Neuronal stem cell (in vitro differentiated cells): ENCODE measurements at places on chromosomes 4 and X.
A peak's percentile ranks its signal among the peaks of the same experiment; 100 is the strongest.

GRCh38 chr4:53854991-53855568 lies 209.3 kb downstream of the CHIC2 start:
- no peak for DNase-seq
- no peaks in the 10 kb centered on the region for H3K4me1 ChIP-seq
- no peak overlapping the region for H3K4me3 ChIP-seq
- no peak overlapping the region for H3K27ac ChIP-seq
- no peaks in the 10 kb centered on the region for H3K27me3 ChIP-seq

GRCh38 chr4:69490271-69490670 lies 5.4 kb downstream of the UGT2B4 start:
- no peaks in the 10 kb centered on the region for H3K4me1 ChIP-seq
- no peak overlapping the region for H3K4me3 ChIP-seq
- no peak for DNase-seq
- no peak overlapping the region for H3K27ac ChIP-seq
- no peaks in the 10 kb centered on the region for H3K27me3 ChIP-seq

- H3K36me3 ChIP-seq, result no peaks in the 10 kb centered on the region
- H3K27me3 ChIP-seq, result no peaks in the 10 kb centered on the region
- H3K27ac ChIP-seq, result no peak overlapping the region
- H3K4me3 ChIP-seq, result no peak overlapping the region
Observed at GRCh38 chr4:94722748-94723147, 35.0 kb upstream of the BMPR1B start.

DNA sequence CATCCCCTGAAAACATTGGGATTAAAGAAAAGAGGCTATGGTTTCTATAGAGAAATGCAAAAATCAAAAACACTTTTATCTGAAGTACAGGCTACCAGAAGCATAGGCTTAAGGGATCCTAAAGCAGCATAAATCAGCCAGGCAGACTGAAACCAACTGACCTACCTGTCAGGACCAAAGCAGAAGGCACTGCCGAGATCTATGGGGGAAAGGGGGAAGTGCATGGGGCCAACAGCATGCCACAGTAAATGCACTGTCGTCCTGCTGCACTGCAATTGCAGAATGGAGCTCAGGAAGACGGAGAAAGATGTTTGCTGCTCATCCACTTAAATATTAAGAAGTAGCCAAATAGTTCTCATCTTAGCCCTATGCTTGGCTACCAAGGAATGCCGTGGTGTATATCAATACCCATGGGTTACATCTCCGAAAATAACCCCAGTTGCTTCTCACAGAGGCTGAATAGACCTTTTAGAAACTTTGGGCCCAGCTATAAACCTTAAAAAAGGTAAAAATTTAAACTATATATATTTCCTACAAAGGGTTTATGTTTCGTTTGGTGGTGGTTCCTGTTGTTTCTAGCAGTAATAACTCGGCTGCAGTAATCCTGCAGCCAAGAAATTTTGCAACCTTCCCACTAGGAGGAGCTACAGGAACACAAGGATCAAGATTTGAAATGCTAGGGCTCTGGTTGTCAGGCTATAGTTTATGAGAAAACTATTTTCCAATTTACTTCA lies 312.2 kb upstream of the DIAPH2 start:
- H3K4me1 ChIP-seq, result no peaks in the 10 kb centered on the region
- DNase-seq, result peak; percentile 4
- H3K36me3 ChIP-seq, result no peaks in the 10 kb centered on the region

DNA sequence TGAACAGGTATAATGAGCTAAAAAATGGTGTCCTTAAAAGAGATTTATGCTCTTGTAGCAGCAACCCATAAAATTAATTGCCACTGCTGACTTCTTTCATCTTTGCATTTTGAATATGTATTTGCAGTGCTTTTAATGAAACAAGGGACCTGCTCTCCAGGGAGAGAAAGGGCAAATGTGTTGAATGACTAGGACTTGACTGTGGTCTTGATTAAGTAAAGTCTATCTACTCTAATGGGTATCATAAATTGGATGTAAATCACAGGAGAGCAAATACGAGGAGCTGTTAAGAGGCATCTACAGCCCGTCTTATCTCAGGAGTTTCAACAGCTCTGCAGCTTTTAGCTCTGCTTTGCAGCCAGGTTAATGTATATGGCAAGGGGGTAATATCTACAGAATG lies 216.4 kb downstream of the PALLD start:
- no peak for DNase-seq
- no peaks in the 10 kb centered on the region for H3K4me1 ChIP-seq
- peaks cover 5% of the 10 kb centered on the region for H3K36me3 ChIP-seq
- H3K27ac ChIP-seq, result no peak overlapping the region
- no peaks in the 10 kb centered on the region for H3K27me3 ChIP-seq

DNA sequence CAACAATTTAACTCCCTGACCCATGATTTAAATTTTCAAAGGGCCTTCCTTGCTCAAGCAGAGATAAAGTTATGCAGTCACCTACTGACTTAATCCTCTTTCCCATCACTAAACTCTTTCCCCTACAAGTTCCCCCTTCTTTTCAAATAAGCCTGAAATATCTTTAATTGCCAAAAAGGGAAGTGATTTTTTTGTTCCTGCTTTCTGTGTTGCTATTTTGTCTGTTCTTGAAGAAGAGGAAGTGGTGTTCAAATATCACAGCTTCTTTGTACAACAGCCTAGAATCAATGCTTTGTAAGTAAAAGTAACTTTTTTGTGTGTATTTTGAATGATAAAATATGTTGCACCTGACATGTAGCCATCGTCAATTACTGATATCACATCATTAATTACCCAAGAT lies 595.9 kb downstream of the CENPC start:
- no peaks in the 10 kb centered on the region for H3K27me3 ChIP-seq
- no peak for DNase-seq
- H3K27ac ChIP-seq, result no peak overlapping the region
- H3K4me1 ChIP-seq, result no peaks in the 10 kb centered on the region

DNA sequence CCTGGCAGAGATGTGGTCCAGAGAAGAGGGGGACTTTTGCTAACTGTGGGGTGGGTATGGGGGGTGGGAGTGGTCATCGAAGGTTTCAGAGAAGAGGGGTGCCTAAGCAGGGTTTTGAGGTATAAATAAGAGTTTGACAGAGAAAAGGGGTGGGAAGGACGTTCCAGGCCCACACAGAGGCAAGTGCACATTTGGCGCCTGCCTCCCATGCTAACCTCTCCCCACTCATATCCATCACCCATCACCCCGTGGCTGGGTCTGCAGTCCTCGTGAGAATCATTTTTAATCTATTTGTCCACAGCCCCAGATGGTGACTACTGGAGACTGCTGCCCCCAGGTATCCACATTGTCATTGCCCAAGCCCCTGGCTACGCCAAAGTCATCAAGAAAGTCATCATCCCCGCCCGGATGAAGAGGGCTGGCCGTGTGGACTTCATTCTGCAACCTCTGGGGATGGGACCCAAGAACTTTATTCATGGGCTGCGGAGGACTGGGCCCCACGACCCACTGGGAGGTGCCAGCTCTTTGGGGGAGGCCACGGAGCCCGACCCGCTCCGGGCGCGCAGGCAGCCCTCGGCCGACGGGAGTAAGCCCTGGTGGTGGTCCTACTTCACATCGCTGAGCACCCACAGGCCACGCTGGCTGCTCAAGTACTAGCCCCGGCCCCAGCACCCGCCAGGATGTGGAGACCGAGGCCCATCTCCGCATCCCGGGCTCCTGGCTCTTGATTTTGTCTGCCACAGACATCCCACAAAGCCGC lies 26.6 kb downstream of the CPZ start:
- peaks cover 23% of the 10 kb centered on the region for H3K27me3 ChIP-seq
- no peak for DNase-seq
- H3K4me1 ChIP-seq, result no peaks in the 10 kb centered on the region
- H3K4me3 ChIP-seq, result no peak overlapping the region
- H3K27ac ChIP-seq, result no peak overlapping the region
- H3K36me3 ChIP-seq, result no peaks in the 10 kb centered on the region

GRCh38 chr4:145565328-145565727 lies 53.9 kb upstream of the MMAA start:
- no peak overlapping the region for H3K4me3 ChIP-seq
- no peak for DNase-seq
- no peak overlapping the region for H3K27ac ChIP-seq
- H3K36me3 ChIP-seq, result peaks cover 11% of the 10 kb centered on the region
- no peaks in the 10 kb centered on the region for H3K27me3 ChIP-seq
